ENCODE measurements at places on chromosomes 6 and 20.
A peak's percentile ranks its signal among the peaks of the same experiment; 100 is the strongest.

DNA sequence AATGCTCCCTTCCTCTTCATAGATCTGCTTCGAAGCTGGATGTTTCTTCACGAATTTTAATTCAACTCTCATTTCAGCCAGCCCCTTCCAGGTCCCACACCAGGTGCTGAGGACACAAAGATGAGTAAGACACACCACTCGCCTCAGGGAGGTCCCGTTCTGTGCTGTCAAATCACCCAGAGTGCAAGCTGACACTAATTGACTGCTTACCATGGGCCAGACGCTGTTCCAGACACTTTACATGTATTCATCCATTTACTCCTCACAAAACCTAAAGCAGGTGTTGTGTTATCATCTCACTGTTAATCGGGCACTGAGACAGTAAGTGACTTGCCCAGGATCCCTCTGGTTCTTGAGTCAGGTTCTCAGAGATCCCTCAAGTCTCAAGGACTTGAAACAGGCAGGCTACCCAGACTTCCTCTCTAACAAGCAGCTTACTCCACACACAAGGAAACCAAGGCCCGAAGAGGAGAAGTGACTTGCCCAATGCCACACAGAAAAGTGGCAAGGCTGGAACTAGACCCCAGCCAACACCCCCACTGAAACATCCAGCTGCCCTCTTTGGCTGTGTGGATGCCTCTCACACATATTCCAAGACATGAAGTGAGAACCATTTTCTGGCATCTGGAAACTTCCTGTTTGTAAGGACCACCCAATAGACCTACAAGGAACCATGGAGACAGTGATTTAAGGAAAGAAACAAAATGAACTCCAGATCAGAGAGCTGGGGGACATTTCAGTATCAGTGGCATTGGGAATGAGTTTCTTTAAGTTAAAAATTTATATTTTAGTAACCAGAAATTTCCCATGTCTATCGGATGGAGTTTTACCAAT lies 174.5 kb downstream of the CDC5L start:
- DNase-seq = no peak

- DNase-seq = no peak
These were observed 150.0 kb downstream of the QKI start for GRCh38 chr6:163564534-163564933.

DNA sequence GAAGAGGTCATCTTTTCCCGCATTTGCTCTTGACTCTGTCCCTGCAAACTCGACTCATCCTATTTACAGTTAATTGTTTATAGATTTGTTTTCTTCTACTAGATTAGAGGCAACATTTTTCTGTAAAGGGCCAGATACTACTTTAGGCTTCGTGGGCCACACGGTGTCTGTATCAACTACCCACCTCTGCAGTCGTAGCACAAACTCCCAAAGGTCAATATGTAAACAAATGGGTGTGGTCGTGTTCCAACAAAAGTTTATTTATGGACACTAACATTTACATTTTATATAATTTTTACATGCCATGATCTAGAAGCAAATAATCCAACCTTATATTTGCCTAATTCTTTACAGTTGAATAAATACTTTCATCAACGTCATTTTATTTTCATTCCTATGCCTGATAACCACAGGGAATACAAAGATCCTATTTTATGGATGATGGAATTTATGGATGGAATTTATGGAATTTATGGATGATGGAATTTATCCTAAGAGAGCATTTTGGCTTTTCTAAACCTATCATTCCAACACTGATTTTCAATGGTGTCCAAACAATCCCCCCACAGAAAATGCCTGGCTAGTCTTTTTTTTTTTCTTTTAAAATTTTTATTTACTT lies 232.8 kb downstream of the MYLK4 start:
- DNase-seq = no peak

DNA sequence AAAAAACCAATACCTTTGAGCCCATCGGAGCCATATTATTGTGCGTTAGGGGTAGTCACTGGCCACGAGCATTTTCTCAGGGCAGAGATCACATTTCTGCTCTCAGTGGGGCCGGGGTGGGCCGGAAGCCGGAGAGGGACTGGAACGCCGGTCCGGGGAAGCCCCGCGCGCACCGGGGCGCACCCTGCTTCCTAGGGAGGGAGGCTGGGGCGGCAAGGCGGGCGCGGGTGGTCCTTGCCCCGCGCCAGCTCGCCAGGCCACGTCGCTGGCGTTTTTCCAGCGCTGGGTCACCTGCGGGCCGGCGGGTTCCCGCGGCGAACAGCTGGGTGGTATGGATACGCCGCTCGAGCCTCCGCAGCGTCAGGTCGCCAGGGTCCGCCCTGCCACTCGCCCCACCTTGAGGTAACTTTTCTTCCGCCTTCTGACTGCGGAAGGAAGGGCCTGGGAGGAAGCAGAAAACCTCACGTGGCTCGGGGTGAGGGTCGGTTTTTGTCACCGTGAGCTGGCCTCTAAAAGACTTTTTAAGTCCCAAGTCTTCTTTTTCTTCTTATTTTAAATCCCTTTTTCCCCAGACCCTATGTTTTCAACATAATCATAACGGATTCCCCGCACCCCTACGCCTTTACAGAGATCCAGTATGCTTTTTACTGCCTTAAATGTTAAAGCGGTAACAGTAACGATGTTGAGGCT lies 2.7 kb upstream of the EEF1A1 start:
- peak; percentile 48 for DNase-seq

DNA sequence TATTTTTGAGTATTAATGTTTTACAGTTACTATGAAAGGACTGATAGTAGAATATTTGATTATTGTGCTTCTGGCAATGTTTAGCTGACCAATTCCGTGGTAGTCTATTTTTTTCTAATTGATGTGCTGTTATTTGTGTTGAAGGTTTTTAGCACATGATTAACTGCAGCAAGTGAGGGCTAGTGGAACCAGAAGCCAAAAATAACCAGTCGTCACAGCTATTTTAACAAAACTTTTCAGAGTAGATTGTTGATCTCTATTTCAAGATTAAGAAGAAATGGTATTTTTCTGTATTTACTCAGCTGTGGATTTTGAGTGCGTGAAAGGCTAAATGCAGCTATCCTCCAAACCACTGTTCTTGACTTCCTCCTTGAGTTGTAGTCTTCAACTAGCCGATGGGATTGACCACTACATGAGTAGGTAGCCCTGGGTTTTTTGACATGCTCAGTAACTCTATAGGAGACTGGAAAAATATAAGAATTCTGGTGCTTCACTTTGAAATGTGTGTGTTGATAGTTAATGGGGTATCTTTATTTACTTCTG lies 258.0 kb downstream of the ZFAND3 start:
- DNase-seq = no peak

GRCh38 chr20:47466704-47467459 lies 34.8 kb upstream of the NCOA3 start:
- no peak for DNase-seq

DNA sequence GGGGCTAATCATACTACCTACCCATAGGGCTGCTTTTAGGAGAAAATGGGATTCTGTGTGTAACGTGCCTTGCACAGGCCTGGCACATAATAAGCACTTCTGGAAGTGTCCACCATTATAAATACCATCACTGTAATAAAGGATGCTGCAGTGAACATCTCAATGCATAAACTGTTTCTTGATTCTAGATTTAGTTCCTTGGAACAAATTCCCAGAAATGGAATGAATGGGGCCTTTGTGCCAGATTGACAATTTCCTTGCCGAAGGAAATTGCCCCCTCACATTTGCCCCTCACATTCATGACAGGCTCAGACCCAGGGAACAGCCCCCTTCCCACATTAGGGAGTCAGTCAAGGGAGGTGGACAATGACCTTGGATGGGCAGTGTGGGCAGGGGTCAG lies 29.2 kb downstream of the BPIFB4 start:
- no peak for DNase-seq
